ENCODE measurements at places on chromosomes 4 and X.

GRCh38 chr4:79772510-79772909 lies 300.5 kb downstream of the ANTXR2 start:
- no peak for DNase-seq

- DNase-seq, result no peak
Measured at GRCh38 chr4:41878170-41878969, 56.9 kb upstream of the TMEM33 start.

- DNase-seq, result no peak
Measured at GRCh38 chr4:52833941-52834525, 28.1 kb upstream of the RASL11B start.

GRCh38 chrX:151359931-151360871 lies 36.8 kb upstream of the VMA21 start:
- DNase-seq, result peak; percentile 39

DNA sequence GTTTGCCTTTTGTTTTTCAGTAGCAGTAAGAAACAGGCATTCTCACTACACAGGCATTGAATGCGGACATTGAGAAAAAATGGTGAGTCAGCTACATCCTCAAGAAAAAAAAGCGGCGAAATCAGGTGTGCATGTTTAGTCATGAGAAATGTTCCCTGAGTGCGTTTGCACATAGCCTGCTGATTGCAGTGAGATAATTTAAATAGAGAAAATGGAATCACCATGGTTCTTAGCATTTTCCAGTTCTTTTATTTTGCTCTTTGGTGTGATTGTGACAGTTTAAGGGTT lies 54.1 kb upstream of the CLDN34 start:
- DNase-seq, result no peak

- no peak for DNase-seq
Measured at GRCh38 chr4:173529477-173530325, at the start of gene HAND2. Gene HAND2, minus strand, starts transcription at chr4:173530229. Its CDS starts 940 bp downstream, at chr4:173529289.

DNA sequence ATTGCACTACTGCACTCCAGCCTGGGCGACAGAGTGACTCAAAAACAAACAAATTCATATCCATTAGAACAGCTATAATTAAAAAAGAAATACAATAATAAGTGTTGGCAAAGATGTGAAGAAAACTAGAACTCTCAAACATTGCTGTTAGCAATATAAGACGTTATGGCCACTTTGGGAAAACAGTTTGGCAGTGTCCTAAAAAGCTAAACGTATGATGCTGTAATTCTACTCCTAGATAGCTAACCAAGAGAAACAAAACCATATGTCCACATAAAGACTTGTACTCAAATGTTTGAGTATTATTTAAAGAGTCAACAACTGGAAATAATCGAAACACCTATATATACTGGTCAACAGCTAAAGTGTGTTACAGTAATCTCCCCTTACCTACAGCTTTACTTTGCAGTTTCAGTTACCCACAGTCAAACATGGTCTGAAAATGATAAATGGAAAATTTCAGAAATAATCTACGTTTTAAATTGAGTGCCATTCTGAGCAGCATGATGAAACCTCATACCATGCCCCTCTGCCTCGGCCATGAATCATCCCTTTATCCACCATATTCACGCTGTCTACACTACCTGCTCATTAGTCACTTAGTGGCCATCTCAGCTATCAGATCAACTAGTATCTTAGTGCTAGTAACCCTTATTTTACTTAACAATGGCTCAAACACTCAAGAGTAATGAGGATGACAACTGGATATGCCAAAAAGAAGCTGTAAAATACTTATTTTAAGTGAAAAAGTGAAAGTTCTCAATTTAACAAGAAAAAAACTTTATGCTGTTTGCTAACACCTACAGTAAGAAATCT lies 4.9 kb downstream of the ELF2 start:
- no peak for DNase-seq

- no peak for DNase-seq
Measured at GRCh38 chr4:3323071-3323481, 30.3 kb downstream of the RGS12 start.

DNA sequence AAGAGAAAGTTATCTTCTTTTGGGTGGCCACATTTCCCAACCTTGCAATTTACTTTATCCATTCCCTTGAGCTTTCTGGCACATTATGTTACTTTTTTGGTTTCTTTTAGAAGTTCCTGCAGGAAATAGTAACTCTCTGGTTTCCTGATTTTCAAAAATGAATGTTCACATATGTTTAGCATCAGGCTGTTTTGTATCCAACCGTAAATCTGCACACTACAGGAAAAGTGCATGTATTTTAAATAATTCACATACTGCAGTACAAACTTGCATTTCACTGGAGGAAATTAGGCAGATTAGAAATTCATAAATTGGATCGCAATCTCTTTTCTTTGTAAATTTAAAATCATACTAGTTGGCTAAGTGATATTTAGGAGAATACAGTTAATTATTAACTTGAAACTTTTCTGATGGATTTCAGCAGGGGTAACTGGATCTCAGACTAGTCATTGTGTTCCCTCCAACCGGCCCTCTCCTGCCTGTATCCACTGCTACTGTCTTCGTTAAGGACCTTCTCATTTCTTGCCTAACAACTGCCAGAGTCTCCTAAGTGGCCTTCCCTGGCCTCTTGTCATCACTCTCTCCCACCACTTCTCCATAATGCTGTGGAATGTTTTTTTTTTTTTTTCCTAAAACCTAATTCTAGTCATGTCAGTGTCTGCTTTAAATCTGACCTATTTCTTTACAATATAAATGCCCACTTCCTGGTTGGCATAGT lies 137.2 kb downstream of the UNC5C start:
- DNase-seq, result no peak

GRCh38 chr4:11614426-11614825 lies 185.7 kb upstream of the HS3ST1 start:
- no peak for DNase-seq

DNA sequence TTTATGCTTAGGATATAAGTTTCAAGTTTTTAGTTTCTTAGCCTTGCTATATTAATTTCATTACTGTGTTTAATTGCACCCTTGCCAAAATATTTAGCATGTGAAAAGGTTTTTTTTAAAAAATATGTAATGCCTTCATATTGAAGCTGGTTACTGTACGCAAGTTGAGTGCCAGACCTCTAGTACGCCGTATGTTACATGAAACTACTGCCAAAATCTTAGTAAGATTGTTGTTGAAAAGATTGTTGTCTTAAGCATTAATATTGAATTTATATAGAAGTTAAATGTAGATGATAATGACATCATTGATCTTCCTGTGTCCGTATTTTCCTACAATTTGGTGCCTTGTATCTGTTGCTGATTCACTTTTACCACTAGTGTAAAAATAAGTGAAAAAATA lies 37.1 kb downstream of the FAM133A start:
- DNase-seq, result no peak

DNA sequence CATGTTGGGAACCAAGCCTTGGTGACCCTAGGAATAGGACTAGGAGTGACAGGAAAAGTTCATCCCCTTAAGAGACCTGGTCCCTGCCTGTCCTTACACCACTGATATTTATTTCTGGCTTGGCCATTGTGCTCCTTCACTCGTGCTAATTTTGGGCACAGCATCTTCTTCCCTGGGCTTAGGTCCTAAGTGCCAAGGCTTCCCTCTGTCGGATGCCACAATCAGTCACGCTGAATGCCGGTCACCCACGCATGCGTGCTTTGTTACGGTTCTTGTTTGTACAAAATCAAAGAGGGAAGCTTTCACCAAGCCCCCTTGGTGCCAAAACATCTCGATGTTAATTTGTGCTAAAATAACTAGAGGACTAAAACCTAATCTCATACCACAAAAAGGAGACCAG lies 17.4 kb upstream of the MAP3K15 start:
- no peak for DNase-seq

- no peak for DNase-seq
Measured at GRCh38 chrX:16573781-16574180, 76.2 kb upstream of the S100G start.

Data from MM.1S (cell line).